Right forelimb (tissue), 1 donor: ENCODE measurements at places on chromosomes 1 and 21.

DNA sequence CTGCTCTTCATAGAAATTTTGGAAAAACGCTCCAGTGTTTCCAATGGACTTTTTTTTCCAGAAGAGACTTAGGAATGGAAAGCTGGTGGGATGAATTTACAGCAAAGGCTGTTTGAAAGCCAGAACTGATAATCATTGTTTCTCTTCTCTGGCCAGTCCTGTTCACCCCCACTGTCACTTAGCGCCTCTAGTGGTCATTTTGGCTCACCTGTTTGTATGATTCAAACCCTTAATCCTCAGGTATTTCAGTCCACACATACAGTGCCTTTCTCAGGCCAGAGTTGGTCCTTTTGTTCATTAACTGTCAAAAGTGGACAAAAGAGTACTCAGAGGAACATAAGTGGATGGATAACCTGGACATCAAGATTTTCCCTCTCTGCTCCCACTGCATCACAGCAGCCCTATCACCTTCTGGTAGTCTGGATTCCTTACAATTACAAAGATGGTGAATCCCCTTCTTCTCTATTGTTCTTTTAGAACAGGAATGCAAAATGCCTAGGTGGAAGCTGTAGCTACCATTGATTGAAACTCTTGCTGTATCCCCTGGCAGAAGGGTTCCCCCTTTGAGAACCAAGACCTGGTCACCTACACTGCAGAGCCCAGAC lies 177.6 kb upstream of the OLFM3 start:
- DNase-seq, result no peak

DNA sequence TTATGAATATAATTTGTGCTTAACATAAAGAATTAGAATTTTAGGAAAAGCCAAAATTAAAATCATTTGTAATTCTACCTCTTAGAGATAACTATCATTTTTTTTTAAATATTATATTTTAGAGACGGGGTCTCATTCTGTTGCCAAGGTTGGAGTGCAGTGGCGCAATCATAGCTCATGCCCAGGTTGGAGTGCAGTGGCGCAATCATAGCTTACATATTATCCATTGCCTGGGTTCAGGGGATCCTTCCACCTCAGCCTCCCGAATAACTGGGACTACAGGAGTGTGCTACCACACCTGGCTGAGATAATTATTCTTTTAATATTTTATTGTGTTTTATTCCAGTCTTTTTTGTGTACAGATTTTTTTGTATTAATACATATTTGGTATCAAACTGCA lies 8.3 kb downstream of the RASAL2 start:
- no peak for DNase-seq

GRCh38 chr21:36753556-36753955 lies 54.6 kb downstream of the SIM2 start:
- DNase-seq, result no peak

DNA sequence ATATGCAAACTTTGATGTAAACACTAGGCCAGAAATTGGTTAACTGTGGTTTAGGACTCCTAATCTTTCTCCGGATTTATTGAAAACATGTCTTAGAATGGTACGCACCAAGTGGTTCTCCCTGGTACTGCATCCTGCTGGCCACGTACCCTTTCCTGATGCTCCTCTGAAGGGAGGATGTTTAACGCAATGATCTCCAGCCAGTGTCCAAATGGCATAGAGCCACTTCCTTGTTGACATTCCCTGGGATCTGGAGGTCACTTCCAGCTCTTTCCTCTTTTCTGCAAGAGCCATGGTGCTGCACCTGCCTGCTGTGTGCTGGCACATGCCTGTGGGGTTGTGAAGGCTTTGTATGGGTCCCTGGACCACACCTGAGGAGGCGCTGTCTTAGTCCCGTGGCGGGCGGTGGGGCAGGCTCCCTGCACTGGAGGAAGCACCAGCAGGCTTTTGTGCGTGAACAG lies 53.9 kb downstream of the GALNT2 start:
- DNase-seq, result no peak

DNA sequence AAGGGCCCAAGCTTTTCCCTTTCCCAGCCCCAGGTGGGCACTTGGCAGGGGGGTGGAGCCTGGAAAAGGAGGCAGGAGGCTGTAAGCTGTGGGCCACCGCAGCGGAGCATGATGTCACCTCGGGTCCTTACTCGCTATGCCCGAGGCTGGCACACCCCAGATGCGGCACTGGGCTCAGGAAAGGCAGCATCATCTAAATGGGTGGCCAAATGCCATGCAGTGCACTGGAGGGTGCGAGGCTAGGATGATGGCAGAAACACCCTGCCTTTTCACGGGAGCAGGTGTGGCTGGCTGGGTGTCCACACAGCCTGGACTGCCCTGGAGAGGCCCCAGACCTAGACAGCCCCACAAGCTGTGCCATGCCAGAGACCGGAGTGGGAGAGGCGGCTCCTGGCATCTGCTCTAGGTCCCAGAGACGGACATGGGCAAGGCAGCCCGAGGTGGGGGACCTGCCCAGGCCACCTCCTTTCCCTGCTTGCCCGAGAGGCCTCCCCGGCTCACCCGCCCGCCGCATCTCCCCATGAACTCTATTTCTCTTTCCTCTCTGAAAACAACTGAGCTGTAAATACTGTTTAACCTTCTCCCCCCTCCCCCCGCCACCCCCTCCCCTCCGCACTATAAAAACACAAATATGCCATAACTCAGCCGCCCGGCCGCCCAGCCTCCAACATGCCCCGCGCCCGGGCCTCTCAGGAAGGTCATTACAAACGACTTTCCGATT lies 124.7 kb downstream of the CASZ1 start:
- DNase-seq, result no peak

DNA sequence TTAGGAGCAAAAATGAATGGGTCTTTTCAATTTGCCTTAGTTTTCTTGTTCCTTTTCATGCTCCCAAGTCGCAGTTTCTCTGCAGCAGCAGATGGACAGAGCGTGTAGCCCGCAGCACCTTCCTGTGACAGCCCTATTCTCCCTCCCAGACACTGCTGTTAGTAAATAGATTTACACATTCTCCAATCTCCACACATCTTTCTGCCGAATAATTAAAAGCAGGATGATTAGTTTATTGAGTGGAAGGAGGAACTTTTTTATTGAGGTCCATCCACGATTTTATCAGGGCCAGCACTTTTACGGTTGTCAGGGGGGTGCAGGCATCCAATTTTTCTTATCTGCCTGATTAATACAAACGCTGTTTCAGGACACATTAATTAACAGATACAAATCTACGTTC lies 98.2 kb upstream of the USH2A start:
- no peak for DNase-seq

DNA sequence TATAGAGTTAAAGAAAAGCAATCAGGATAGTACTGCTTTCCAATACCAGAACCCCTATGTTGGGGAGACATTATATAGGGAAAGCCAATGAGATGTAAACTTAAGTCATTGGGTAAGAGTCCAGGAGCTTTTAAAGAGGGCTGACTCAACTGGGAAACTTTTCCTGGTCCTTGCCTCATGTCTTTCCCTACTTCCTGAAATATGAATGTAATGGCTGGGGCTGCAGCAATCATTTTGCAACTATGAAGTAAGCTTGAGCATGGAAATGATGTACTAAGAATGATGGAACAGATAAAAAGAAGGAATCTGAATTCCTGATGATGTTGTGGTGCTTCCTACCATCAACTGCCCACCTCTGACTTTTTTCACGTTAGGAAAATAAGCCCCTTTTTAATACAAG lies 55.7 kb downstream of the WDR3 start:
- no peak for DNase-seq

- no peak for DNase-seq
These were observed 273.7 kb upstream of the ST6GALNAC5 start for GRCh38 chr1:76593618-76594017.

GRCh38 chr1:204931768-204932572 lies 61.3 kb downstream of the NFASC start:
- no peak for DNase-seq

DNA sequence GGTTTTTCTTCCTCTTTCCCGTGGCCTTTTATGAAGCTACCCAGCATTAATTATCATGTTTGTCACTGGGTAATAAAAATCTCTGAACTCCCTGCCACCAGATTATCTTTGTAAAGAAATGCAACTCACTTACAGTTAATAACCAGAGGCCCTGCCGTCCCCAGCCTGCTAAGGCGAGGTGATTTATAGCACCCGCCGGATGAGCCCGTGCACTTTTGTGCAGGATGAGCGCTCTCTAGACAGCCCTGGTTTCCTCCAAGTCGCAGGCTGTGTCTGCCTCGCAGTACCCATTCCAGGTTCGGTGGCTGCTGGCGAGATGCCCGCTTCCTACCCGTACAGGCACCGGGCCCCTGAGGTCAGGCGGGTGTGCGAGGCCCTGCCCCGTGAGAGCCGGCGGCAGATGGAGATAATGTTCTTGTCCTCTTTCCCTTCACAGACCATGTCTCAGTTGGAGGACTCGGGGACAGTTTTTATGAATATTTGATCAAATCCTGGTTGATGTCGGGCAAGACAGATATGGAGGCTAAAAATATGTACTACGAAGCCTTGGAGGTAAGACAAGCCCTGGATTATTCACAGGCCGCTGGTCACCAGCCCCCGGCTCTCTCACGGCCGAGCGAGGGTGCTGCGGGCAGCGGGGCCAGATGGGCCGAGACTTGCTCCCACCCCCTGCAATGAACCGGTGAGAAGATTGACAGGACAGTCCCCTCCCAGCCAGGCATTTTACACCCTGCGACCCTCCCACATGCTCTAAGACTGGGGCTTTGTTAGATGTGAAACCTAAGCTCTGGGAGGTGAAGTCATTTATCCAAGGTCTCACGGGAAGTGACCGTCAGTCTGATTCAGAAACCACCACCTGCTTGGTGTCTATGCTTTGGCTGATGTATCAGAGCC lies 28.5 kb upstream of the SELENON start:
- DNase-seq, result peak; percentile 58
